ENCODE measurements at places on chromosomes 2 and 18.

DNA sequence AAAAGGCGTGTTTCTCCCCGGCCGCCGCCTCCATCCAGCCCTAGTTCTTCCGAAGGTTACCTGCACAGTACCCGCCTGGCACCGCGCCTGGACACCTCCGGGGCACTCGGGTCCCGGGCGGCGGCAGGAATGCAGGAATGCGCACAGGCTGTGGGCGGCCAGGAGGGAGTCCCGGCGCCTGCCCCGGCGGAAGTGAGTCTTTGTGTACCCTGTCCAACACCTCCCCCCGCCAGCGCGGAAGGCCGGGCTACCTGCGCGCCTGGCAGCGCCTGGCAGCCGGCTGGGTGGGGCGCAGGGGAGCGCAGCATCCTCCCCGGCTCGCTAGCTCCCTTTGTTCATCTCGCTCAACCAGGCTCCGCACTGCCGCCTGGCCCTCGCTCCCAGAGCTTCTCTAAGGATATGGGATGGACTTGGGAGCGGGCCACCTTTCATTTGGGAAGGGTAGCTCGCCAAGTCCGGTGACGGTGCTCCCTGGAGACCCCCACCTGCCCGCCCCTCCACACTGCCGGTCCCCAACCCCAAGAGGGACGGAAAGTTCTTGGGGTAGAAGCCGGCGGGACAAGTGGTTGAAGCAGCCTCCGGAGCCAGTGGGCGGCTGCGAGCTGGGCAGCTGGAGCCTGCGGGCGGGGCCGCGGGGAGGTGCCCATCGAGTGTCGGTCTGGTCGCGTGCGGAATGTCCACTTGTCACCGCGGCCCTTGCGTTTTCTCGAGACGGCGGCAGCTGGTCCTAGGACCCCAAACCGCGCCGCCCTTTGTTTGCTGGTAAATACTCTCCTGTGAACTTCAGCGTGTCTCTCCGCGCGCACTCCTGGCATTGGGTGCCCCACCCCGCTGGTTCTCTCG, 1.2 kb upstream of the ST6GAL2 start:
- no peak for DNase-seq

DNA sequence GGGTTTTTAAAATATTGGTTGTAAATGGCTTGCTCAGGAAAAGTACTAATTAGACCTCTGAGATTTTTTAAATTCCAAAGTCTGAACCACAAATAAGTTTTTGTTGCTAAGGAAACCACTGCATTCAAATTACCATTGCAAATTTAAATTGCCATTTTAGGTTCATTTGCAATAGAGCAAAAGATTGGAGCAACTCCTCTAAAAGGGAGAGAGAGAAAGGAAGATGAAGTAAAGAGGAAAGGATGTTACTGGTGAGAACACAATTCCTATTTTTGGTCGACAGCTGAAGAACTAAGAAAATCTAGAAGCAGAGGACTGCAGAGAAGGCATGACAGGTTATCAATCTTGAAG, 74.9 kb downstream of the FOXI3 start:
- no peak for DNase-seq

- DNase-seq = no peak
Measured at GRCh38 chr2:46009315-46009714, 287.9 kb upstream of the EPAS1 start.

DNA sequence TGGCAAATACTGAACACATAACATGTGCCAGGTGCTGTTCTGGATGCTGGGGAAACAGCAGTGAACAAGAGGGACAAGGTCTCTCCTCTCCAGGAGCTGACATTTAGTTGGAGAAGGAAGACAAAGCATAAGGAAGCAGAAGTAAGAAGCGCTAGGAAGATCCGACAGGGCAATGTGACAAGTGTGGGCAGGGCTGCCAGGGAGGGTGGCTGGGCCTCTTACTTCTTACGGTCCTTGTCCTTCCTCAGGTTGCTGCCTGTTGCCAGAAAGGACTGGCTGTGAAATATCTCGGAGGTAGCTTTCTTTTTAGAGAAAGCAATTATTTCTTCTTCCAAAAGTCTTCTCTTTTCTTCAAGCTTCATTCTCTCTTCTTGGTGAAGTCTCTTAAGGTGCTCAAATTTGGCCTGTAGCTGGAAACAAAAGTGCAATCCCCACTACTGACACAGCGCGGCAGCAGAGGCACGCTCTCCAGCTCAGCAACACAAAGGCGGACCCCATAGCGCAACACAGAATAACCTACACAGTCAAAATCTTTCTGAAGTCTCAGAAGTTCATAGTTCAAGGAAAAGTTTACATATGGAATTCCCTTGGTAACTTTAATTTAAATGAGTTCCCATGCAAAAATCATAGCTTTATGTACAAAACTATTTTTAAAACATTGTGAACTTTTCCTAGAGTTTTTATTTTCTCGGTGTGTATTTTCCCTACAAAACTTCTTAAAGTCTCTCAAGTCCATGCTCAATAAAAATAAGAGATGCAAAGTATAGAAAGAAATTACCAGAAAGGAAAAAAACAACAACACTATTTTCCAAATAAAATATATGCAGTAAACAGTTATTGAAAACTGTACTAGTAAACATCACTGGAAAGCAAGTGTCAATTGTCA, 67.7 kb downstream of the SEPTIN10 start:
- peak; percentile 35 for DNase-seq

- no peak for DNase-seq
Measured at GRCh38 chr2:198004921-198005829, 200.8 kb downstream of the PLCL1 start.

DNA sequence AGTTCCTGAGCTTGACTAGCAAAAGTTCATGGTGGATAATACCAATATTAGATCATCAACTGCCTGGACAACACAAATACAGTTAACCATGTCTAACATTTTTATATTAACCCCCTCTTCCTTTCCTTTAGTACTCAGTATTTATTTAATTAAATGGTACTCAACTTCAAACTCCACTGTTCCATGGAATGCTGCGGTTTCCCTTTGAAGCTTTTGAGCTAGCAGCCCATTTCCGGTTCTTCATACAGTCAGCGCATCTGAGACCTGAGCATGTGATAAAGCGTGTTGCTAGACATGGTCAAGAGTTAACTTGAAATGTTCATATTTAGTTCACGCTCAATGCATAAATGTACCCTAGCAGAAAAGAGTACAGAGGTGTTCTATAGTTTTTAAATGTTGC, 278.4 kb downstream of the ALPK2 start:
- DNase-seq = no peak

DNA sequence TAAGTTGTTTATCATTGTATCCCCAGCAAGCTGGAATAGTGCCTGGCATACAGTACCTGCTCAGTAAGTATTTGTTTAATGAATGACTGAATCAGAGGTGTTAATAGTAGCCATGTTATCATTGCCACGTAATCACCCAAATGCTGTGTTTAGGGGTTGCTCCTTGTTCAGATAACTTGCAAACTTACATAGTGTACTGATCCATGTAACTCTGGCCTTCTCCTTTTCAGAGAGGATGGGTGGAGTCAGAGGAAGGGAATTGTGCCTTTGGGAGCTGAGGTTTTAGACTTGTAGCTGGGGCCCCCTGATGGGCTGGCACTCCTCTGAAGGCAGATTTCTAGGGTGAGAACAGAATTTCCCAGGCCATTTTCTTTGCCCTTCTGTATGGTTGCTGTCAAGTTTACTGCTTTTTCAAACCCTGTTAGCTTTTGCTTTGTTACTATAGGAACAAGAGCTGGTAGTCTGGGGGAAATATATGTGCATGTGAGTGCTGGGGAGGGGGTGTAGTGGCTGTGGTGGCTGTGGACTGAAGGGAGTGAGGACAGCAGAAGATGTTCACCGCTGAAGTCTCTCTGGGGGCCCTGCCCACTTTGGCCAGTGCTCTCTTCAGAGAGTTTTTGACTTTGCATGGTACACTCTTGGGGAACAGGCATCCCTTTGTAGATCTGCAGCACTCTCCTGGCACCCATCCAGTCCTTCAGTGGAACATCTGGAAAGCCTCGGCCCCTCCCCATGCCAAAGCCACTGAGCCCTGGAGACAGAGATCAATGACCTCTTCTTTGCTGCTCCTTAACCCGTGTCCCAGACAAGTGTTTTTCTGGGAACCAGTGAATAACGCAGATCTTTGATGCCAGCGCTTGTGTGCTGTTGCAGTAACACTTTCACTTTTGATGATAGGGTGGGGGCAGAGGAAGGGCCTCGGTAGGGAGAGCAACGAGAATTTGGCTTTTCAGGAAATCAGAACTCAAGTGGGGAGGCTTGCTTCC, 209.0 kb downstream of the PRKCE start:
- DNase-seq = no peak

DNA sequence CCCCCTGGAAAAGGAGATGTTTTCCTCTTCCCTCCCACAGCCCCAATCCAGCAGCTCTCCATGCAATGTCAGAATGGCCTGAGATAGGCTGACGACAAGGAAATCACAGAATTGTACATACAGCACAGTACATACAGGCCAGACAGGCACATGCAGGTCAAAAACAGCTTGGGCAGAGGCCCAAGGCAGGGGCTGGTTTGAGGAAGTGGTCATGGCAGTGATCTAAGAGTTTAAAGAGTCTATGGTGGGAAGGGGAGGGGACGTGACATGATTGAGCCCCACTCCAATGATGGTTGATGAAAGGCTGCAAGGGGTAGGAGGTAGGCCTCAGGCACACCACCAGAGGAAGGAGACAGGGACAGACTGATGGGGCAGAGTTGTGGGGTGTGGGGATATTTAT, 4.3 kb downstream of the DCTN1 start:
- no peak for DNase-seq

GRCh38 chr18:47108998-47109405, 41.3 kb downstream of the HDHD2 start:
- DNase-seq = no peak

- DNase-seq = no peak
Measured at GRCh38 chr2:181895818-181896217, 4.3 kb downstream of the ITPRID2 start.

DNA sequence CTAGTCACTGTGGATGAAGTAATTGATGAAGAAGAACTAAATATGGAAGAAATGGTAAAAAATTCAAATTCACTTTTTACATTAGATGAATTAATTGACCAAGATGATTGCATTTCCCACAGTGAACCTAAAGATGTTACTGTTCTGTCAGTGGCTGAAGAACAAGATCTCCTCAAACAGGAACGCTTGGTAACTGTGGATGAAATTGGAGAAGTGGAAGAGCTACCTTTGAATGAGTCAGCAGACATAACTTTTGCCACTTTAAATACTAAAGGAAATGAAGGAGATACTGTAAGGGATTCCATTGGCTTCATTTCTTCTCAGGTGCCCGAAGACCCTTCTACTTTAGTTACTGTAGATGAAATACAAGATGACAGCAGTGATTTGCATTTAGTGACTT, 26.6 kb upstream of the DYSF start:
- DNase-seq = no peak

DNA sequence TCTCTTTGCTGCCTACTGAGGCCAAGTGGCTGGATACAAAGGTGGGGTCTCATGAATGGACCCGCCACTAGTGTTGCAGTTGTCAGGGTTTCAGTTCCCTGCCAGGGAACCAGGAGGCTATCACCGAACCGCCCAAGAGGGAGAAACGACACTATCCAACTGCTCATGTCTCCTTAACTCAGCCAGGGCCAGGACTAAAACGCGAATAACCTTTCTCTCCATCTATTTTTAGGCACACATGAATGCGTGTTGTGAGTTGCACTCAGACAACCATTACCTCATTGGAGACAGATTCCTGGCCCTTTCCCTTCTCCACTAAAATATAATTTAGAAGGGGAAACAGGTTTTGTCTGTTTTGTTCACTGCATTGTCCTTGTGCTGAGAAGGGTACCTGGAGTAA, 559.5 kb downstream of the SOCS6 start:
- DNase-seq = no peak

DNA sequence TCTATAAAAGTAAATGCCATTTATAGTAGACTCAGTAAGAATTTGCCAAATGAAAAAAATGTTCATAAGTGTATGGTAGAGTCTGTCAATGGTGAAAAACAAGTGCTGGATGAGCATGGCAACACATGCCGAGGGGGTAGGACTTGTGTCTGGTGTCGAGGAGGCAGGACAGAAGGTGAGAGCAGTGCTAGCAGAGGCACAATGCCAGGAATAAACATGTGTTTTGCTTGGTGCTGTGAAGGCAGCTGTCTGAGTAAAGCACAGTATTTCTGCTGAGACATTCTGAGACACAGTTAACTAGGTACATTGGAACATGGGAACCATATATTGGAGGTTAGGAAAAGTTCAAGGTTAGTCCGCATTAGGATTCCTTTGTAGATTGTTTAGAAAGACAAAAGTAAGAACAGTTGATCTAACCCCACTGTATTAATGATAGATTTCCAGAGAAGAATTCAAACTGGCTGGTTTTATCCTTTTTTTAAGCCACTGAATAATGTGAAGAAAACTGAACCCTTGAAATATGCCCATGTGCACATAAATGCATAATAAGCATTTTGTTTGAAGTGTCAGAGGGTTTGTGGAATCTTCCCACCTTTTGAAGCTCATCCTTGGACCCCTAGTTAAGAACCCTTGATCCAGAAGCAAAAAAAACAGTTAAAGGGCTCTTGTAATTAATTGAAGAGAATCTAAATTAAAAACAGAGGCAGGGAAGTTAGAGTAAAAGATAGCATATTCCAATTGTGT, 7.1 kb downstream of the RBM45 start:
- DNase-seq = no peak

DNA sequence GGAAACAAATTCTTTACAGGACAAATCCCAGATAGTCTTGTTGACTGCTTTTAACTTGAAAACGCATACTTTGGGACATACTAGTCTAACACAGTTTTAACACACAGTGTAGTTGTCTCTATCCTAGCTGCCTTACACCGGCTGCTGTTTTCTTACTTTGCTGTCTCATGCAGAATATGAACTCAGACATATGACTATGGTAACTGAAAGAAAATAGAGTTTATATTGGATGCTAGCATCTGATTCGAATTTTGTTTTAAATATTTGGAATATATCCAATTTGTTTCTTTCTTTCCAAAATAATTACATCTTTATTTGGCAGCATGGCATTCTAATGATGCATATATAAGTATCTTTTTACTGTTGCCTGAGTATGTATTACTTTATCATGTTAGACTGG, 69.8 kb downstream of the ANKRD12 start:
- no peak for DNase-seq

Measured in activated CD4-positive, alpha-beta T cell treated with anti-CD3 and anti-CD28 coated beads for 24 hours (primary cell).